ENCODE measurements at places on chromosomes 4 and X. TPM values are rescaled to one million over a fixed set of nuclear protein-coding genes. Genes with fewer than 3 reads are reported as not detected.

The GAGE1 gene
- total RNA-seq: not detected

The CXCL13 gene
- not detected for total RNA-seq

The NLRP2B gene
- total RNA-seq: not detected

The CXorf65 gene
- not detected for total RNA-seq

The DCX gene
- total RNA-seq: not detected

The WNK3 gene
- 1.3 TPM for total RNA-seq

The GNPDA2 gene
- 11.1 TPM for total RNA-seq

The PRPS2 gene
- total RNA-seq: 44.1 TPM

The ARHGAP4 gene
- 6.7 TPM for total RNA-seq

The ADH1B gene
- not detected for total RNA-seq

The CPLX1 gene
- total RNA-seq: not detected

The STARD8 gene
- under 0.01 TPM for total RNA-seq

The GPR82 gene
- total RNA-seq: not detected

The SPANXB1 gene
- not detected for total RNA-seq

The SULT1B1 gene
- total RNA-seq: not detected

The DAPP1 gene
- total RNA-seq: 127 TPM

The MAGEA11 gene
- not detected for total RNA-seq

The PLRG1 gene
- total RNA-seq: 105 TPM

The NXF3 gene
- not detected for total RNA-seq

The PLS3 gene
- 243 TPM for total RNA-seq

The SOWAHD gene
- total RNA-seq: 0.43 TPM

The DRD5 gene
- total RNA-seq: not detected

The ATG4A gene
- 17.8 TPM for total RNA-seq

The SPON2 gene
- total RNA-seq: 7.7 TPM

The FAM184B gene
- total RNA-seq: not detected

The CFAP99 gene
- not detected for total RNA-seq
